Mesangial cell (primary cell): ENCODE measurements at places on chromosomes 1 and 21. TPM values are rescaled to one million over a fixed set of nuclear protein-coding genes. Genes with fewer than 3 reads are reported as not detected.

The S100A12 gene
- not detected in 2 replicates for total RNA-seq

The KNCN gene
- not detected in 2 replicates for total RNA-seq

The LCE1F gene
- total RNA-seq = not detected in 2 replicates

The FAM72D gene
- 0.13 and 2.4 TPM in 2 replicates for total RNA-seq
